ENCODE measurements at places on chromosomes 11 and 22.

DNA sequence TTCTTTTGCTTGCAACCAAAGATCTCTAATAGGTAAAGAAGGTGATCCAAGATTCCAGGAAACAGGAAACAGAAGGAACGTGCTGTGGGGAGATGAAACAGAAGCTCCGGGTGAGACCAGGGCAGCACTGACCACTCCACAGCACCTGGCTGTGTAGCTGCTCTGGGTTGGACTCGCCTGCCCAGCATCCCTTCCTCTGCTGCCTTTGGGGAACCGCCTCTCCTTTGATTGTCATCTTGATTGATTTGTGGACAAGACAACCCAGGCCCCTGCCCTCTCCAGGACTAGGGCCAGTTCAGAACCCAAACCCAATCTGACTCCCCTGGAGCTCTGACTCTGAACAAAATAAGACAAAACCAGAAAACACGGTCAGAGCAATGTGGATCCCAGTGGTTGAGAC, 14.7 kb upstream of the APOBEC3A start:
- DNase-seq: no peak

DNA sequence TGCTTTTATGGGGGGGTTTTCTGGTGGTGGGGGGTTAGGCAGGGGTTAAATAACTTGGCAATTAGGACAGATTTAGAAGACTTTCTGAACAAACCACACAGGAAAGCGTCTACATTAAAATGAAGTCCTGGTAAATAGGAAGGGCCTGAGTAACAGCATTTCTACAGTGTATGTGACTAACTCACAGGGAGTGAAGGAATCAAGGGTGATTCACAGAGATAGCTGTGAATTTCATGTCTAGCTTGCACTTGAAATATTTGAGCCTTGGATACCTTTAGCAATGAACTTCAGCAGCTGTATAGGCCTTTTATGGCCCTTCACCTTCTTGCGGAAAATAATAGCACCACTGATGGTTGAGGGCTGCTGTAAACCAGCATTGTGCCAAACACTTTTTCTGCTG, 26.1 kb upstream of the LDHA start:
- DNase-seq: no peak

DNA sequence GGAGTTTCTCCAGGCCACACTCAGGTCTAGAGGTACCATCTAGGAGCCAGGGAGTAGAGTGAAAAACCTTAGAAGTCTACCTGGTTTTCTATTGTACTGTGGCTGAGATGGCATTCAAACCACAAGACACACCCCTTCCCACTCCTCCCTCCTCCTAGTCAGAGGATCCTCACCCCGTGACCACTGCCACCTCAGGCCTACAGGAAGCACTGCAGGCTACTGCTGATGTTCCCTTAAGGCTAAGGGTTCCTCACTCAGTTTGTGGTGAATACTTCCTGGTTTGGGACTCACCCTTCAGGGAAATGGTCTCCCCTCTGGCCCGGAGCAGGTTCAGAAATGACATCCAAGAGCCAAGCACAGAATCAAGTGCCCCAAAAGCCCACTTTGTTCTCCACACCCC, 1293.9 kb downstream of the JRKL start:
- no peak for DNase-seq

DNA sequence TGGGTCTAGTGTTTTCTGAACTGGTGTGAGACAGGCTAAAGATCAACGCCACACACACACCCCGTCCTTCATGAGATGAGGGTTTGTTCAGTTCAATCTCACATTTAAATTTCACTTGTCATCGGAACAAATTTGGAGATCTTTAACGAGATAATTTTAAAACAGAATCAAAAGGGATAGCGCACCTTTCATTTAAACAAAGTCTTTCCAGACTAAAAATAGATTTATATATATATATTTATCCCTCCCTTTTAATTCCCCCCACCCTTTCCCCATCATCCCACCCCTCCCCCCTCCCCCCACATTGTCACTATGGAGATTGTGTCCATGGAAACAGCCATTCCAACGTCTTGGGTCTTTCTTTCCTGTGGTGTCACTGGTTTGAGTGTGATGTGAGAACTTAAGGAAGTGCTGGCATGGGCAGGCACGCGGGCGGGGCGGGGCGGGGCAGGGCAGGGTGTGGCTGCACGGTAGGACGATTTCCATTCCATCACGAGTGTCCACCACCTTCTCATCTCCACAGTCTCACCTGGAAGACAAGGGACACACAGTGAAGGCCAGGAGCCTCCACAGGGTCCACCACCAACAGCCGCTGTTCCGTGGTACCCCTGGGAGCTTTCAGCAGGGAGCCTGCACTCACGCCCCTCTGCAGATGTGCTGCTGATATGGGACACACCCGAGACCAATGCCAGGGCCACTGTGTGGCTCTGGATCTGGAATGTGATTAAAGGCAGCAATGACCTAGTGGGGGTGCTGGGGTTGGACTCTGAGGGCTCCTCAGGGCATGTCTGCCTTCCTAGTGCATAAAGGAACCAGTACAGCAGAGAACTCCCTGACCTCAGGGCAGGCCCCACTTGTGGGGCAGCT, 30.5 kb upstream of the CYP2D6 start:
- no peak for DNase-seq

GRCh38 chr11:65654375-65655349, 8.1 kb downstream of the RELA start:
- no peak for DNase-seq

GRCh38 chr11:68946416-68947090, 34.2 kb downstream of the MRGPRD start:
- no peak for DNase-seq

DNA sequence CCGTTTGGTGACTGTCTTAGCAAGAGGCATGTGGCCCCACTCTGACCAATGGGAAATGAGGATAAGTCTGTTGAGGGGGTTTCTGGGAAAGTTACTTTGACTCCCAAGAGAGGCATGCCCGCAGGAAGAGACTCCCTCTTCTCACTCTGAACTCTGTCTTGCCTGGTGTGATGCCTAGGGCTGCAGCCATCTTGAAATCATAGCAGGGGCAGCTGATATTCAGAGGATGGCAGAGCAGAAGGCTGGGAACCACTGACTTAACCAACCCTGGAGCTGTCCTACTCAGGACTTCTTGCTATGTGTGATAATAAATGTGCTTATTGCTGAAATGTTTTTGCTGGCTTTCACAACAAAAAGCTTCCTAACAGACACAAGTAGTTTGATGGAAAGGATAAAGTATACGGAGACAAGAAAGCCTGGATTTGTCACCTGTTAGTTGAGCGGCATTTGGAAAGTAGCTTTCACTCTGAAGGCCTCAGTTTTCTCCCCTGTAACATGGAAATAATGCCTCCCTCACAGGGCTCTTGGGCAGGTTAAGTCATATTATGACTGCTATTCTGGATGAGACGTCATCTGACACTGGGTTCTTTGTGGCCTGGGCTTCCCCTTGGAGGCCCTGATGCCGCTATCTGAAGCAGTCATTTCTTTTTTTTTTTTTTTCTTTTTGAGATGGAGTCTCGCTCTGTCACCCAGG, 128.5 kb downstream of the CEP164 start:
- DNase-seq: no peak

DNA sequence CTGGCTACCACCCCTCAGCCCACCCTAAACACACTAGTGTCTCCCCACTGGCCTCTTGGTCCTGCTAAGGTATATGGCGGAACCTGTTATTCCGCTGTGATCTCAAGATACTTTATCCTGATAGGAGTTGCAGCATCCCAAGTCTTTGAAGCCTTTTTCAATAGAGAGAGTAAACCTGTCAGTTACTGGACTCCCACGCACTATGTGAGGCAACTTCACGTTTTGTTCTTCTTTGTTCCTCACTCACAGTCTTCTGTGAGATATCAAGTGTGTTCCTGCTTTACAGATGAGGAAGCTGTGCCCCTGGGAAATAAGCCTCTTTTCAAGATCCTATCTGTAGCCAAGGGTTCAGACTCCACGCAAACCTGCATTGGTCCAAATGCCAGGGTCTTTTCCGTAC, 127.8 kb downstream of the MYO18B start:
- no peak for DNase-seq

Measured in endothelial cell (in vitro differentiated cells).